M059J (cell line): ENCODE measurements at places on chromosomes 12 and 14.

DNA sequence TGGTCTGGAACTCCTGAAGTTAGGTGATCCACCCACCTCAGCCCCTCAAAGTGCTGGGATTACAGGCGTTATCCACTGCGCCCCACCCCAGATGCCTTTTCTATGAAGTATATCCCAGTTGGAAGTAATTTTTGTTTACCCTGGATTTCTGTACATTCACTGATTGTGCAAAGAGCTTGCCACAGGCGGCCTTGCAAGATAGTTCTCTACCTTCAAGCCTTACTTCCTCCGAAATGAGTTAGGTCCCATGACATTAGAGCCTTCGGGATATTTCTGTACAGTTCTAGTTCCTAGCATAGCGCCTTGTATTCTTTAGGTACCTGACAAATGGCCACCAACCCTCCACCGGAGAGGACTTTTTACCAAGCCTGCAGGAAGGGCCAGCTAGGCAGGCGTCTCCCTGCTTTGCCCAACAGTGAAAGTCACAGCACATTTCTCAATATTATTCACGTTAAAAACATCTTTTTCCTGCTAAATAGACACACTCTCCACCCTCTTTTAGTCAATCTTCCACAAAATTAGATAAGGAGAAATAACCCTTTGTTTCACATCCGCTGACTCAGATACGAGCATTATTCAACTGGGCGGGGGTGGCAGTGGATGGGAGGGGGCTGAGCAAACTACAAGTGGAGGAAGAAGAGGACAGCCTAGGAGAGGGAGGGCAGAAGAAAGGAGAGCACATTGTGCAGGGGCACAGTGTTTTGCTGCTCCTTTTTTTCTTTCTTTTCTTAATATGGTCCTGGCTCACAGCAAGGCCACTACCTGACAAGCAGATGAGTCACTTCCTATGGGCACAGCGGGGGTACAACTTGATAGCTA, 40.0 kb upstream of the CAPRIN2 start:
- DNase-seq = peak; percentile 96

DNA sequence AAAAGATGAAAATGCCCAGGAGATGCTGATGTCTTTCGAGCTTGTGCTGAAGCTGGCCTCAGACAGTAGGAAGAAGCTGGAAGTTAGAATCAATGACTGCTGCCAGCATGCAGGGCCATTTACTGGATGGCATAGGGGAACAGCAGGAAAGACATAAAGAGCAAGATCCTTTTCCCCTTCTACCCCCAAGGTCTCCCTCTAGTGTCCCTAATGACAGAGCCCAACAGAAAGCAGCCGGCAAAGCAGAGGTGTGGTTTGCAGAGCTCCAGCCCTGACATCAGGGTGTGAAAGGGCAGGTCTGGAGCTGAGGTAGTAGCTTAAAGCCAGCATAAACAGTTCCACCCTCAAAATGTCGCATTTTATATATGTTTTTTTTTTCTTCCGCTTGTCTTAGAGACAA, 1560.7 kb upstream of the TMEM132C start:
- DNase-seq = no peak

- peak; percentile 6 for DNase-seq
These were observed 158.3 kb downstream of the ADGRD1 start for GRCh38 chr12:131112021-131112420.

- DNase-seq = no peak
These were observed 42.8 kb upstream of the VASH1 start for GRCh38 chr14:76718306-76719040.

DNA sequence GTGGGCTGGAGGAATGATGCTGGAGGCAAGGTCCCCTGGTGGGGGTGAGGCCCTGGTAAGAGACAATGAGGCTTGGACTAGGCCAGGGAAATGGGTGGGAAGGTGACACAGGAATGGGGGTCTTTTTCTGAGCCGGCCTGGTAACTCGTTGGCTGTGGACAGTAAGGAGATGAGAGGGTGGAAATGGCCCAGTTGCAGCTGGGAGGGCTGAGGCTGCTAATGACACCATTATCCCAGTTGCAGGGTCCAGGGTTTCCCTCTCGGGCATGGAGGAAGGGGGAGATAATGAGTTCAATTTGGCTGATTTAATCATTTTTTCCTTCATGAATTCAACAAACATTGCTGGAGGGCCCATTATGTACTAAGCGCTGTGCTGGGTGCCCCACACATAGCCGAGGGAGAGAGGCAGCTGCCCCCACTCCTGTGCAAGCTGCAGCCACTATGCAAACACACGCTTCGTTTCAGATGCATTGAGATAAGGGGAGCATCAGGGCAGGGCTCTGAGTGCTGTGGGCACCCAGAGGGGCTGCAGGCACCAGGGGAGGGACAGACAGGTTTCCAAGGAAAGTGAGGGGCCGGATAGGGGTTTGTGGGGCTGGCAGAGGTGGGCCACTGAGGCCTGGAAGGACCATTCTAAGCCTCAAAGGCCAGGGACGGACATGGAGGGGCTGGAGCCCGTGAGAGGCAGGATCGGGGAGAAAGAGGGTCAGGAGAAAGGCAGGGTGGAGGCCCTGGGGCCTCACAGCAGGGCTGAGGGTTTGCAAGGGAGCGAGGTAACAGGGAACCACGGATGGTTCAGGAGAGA, 43.2 kb upstream of the MEG3 start:
- no peak for DNase-seq

DNA sequence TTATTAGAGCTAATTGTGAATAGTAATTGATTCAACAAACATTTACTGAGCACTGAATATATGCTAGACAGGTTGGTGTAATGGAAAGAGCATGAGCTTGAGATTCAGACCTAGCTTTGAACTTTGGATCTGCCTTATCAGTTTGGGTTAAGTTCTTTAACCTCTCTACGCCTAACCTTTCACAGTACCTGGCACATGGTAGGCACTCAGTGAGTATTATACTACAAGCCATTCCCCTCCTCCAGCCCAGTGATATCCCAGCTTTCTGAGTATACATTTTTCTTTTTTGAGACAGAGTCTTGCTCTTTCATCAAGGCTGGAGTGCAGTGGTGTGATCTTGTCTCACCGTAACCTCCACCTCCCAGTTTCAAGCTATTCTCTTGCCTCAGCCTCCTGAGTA, 32.0 kb downstream of the FAM177A1 start:
- no peak for DNase-seq

- no peak for DNase-seq
These were observed 1322.5 kb downstream of the FSCB start for GRCh38 chr14:43184540-43184939.

DNA sequence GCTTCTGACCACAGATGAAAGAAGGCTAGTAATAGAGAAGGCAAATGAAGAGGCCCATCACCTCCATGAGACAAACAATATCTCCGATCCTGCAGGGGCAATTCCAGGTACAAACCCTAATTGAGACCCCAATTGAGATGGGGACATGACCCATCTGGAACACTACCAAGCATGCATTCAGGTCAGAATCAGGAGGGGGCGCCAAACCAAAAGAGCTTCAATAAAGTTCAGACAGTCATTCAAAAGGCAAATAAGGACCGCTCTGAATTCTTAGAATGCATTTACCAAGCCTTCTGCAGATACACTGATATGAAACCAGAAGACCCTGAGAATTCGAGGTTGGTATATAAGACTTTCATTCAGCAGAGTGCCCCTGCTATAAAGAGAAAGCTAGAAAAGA, 10.2 kb upstream of the EDDM3B start:
- no peak for DNase-seq

- peak; percentile 76 for DNase-seq
These were observed 51.7 kb upstream of the RTL1 start for GRCh38 chr14:100955201-100955600.

- DNase-seq = no peak
These were observed 70.6 kb downstream of the NOC4L start for GRCh38 chr12:132214891-132215290.

- no peak for DNase-seq
These were observed 89.4 kb downstream of the SLC15A4 start for GRCh38 chr12:128734371-128734770.

GRCh38 chr12:112615196-112615595, 176.4 kb upstream of the RPH3A start:
- DNase-seq = no peak

GRCh38 chr12:47556261-47557030, 149.4 kb downstream of the RPAP3 start:
- peak; percentile 25 for DNase-seq

DNA sequence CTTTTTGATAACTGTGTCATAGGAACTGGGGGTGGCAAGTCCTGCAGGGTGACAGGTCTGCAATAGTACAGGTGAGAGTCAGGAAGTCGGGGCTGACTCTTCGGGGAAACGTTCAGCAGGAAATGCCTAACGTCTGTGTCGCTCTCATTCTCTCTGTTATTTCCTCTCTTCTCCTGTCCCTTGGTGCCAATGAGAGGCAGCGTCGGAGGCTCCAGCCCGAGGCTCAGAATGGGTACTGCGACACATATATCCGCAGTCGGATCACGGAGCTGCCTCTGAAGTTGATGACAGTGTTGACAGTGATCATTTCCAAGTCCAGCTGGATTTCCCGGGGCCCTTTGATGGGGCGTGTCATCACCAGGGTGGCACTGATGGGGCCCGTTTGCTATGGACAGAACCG, 2.7 kb upstream of the TC2N start:
- DNase-seq = peak; percentile 7

DNA sequence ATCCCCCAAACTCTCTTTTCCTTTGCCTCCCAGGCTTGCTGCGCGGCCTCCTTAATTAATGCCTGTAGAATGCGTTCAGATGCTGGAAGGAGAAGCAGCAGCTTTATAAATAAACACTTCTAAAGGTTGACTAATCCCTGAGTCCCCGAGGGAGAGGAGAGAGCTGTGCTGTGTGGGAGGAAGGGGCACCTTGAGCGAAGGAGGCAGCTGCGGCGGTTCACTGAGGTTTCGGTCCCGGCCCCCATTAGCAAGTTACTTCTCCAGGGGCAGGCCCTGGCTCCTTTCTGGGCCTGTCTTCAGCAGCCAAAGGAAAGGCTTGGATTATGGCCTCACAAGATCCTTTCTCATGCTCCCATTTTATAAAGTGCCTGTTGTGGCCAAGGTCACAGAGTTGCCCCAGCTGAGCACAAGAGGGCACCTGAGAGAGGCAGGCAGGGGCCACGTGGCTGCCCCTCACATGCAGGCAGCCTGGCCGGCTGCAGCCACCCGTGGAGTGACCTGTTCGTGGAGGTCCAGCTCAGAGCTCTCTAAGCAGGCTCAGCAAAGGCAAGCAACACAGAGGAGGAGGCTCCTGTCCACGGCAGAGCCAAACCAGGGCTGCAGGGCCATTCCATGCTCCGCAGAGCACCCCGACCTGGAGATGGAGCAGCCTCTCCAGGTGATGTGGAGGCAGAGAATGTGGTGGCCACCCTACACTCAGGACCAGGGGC, 15.0 kb upstream of the CACNA2D4 start:
- DNase-seq = peak; percentile 67

- DNase-seq = no peak
These were observed 1225.6 kb downstream of the VRK1 start for GRCh38 chr14:98022541-98023520.

GRCh38 chr12:53231921-53232645, at the start of gene RARG:
RARG (minus strand) TSS chr12:53232209; CDS start chr12:53227545, 4,664 bp downstream.
- peak; percentile 82 for DNase-seq

GRCh38 chr12:22101749-22102243, 55.8 kb downstream of the CMAS start:
- peak; percentile 73 for DNase-seq

- no peak for DNase-seq
These were observed 16.4 kb downstream of the ACVRL1 start for GRCh38 chr12:51923506-51924365.

GRCh38 chr14:49479432-49479831, 106.7 kb downstream of the RPS29 start:
- peak; percentile 4 for DNase-seq

GRCh38 chr14:21527318-21527679, 1.2 kb upstream of the SALL2 start:
- DNase-seq = no peak

DNA sequence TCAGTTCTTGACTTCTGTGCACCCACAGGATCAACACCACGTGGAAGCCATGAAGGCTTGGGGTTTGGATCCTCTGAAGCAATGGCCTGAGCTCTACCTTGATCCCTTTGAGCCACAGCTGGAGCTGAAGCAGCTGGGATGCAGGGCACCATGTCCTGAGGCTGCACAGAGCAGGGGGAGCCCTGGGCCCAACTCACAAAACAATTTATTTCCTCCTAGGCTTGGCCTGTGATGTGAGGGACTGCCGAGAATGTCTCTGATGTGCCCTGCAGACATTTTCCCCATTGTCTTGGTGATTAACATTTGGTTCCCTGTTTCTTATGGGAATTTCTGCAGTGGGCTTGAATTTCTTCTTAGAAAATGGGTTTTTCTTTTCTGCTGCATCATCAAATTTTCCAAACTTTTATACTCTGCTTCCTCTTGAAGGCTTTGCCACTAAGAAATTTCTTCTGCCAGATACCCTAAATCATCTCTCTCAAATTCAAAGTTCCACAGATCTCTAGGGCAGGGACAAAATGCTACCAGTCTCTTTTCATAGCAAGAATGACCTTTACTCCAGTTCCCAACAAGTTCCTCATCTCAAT, 288.2 kb downstream of the CCDC59 start:
- DNase-seq = no peak

DNA sequence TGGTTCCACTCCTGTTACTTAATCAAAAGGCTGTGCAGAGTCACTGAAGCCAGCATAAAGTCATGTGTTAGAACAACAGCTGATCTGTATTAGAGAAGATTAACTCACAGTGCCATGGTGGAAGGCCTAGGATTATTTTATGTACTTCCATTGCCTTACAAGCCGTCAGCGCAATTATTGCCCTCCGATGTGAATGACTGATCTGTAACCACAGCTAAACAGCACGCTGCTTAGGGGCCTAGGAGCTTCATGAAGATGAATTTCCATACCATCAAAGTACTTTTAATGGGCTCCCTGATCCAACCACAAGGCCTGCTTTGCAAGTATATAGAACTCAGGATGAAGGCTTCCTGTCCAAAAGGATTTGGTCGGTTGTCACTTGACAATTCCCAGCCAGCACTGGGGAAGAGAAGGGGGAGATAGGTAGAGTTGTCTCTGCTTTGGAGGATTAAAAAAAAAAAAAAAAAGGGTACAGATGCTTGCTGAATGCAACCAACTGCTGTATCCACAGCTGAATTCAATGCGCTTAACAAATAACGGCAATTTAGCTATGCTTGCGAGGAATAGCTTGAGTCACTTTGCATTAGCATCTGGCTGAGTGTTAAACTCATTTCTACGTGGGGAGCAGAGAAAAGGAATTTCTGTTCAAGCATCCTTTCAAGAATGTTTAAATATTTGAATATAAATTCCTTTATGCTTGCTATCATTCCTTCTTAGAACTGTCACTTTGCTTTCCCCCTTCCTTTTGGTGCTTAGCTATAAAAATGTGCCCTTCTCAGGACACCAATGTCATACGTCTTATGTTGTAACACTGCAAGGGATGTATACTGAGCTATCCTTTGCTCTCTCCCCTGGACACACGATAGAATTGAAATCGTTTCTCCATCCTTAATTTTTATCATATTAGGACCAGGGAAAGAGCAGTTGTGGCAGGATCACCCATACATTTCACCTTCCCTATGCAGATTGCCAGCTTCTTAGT, 387.8 kb downstream of the SOX5 start:
- no peak for DNase-seq
